ENCODE measurements at places on chromosomes 2 and 18. TPM values are rescaled to one million over a fixed set of nuclear protein-coding genes. Genes with fewer than 3 reads are reported as not detected.
A peak's percentile ranks its signal among the peaks of the same experiment; 100 is the strongest.

The FTCDNL1 gene
- total RNA-seq: 0.23 TPM

DNA sequence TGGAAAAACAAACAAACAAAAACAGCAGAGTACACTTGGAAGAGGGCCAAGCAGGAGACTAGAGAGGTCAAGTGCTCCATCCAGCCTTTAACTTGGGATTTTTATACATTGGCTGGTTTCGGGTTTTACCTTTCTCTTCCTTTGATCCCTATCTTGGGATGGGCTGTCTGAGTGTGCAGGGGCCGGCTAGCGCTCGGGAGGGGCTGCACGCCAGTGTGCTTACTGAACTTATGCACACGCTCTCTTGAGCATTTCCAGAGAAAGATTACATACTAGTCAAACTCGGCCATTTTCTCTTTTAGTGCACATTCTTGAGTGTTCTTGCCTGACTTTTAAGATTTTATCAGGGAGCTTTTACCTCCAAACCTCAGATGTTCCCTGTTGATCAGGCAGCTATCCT lies 707.8 kb downstream of the DSC3 start:
- no peak for DNase-seq

GRCh38 chr18:67402543-67402942 lies 114.0 kb downstream of the DSEL start:
- peak; percentile 17 for DNase-seq

- DNase-seq: peak; percentile 58
Measured at GRCh38 chr18:57447154-57447621, 12.0 kb downstream of the ONECUT2 start.

The SLC19A3 gene
- total RNA-seq: not detected

The MPP4 gene
- 2.2 TPM for total RNA-seq

DNA sequence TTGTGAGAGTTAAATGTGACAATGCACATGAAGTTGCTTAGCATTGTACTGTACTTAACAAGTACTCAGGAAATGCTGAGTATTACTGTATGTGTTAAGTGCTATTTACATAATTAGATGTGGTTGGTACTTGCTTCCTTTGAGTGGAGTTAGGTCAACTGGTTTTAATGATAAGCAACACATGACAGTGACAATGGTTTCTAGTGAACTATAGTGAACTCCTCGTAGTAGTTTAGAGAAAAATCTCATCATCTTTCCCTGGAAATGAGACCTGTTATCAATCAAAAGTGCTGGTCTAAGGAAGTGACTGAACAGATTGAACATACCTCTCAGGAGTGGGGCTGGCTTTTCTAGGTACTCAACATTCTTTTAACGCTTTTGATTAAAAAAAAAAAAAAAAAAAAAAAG lies 29.2 kb upstream of the ZDBF2 start:
- no peak for DNase-seq

The ZNF385B gene
- not detected for total RNA-seq

The ACTG2 gene
- not detected for total RNA-seq

The CFAP210 gene
- not detected for total RNA-seq

The LDLRAD4 gene
- 15.9 TPM for total RNA-seq

The FABP1 gene
- not detected for total RNA-seq

The VIL1 gene
- not detected for total RNA-seq

DNA sequence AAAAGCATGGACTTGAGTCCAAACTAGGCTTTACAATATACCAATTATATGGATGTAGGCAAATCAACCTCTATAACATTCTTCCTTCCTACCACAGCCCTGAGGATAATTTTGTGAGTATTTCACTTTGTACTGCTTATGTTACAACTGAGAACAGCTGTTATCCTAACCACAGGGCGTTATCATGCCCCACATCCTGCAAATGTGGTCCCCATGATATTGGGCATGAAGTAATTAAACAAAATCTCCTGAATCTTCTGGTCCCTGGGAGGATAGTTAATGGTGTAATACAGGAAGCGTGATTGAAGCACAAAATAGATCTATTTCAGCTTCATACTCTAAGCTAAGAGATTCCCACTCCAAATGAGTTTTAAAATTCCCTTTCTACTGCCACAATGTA lies 223.6 kb downstream of the CDH20 start:
- no peak for DNase-seq

DNA sequence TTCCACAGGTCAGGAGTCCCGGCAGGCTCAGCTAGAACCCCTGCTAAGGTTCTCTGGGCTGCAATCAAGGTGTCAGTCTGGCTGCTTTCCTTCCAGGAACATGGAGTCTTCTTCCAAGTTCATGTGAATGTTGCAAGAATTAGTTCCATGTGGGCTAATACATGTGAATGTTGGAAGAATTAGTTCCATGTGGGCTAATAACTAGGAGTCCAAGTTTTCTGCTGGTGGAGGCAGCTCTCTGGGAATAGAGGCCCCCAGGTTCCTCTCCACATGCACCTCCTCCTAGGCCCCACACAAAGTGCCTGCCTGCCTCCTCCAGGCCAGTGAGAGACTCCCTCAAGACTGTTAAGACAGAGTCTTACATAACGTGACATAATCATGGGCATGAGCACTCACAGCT lies 140.8 kb upstream of the SLC35G4 start:
- DNase-seq: no peak

The RALB gene
- total RNA-seq: 235 TPM

The ITPRIPL1 gene
- 7.0 TPM for total RNA-seq

The POMC gene
- total RNA-seq: 2.8 TPM

DNA sequence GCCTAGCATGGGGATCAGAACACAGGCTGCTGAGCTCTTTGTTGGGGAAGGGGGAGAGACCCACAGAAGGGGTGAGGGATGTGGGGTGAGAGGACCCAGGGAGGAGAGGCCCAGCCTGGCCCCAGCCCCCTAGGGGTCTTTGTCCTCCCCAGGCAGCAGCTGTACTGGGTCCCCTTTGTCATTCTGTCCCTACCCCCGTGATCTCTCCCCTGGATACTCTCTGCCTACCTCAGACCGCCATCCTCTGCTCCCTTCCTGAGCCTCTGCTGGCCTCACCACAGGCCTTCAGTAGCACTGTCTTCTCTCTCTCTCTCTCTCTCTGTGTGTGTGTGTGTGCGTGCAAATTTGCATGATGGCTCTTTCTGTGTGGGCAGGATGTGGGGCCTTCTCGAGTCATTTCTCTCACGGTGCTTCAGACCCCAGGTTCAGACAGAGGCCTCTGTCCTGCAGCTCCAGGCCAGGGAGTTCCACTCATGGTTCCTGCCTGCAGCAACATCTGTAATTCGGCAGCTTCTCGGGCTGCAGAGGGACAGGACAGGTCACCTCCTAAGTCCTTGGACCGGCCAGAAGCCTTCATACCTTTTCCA lies 1.4 kb downstream of the PSD4 start:
- DNase-seq: no peak

DNA sequence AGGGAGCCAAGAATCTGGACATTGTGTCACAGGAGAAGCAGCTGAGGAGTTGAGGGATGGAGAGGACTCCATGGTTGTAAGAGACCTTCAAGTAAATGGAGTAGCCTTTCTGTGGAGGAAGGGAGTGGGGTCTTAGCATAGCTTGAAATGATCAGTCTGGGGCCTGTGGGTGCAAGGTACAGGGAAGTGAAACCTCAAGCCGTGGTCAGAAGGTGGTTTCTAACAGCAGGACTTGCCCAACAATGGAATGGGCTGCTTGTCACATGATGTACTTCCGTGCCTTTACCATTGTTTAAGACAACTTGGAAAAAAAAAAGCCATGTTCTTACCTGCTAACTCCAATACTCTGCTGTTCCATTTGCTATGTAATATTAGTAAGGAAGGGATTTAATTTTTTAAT lies 140.7 kb downstream of the LDLRAD4 start:
- DNase-seq: no peak

GRCh38 chr2:55460562-55460961 lies 40.9 kb upstream of the CCDC88A start:
- no peak for DNase-seq

The PPIL3 gene
- total RNA-seq: 20.6 TPM

The RAX gene
- not detected for total RNA-seq

- DNase-seq: no peak
Measured at GRCh38 chr2:108858894-108859293, 72.3 kb downstream of the CCDC138 start.

The CFLAR gene
- 316 TPM for total RNA-seq

The KDM3A gene
- 27.2 TPM for total RNA-seq

The STAT4 gene
- 0.51 TPM for total RNA-seq

- DNase-seq: no peak
Measured at GRCh38 chr2:137873536-137874244, 90.6 kb upstream of the HNMT start.

The POTEC gene
- not detected for total RNA-seq

DNA sequence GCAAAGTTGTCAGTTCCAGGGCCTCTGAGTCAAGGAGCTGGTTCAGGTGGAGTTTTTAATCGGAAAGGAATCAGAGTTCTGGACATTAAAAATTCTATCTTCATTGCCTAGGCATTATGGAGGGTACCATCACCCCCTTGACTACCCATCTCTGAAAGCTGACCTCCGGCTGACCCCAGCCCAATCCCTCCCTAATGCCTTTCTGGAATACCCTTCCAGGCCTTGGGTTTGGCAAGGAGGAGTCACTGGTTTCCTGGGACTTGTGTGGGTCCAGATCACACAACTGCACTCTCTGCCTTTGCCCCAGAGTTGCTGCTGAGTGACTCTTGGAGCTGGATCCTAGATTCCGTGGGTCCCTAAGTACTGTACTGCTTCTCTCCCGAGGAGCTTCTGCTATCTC lies 1.0 kb upstream of the OSR1 start:
- no peak for DNase-seq

The WIPF1 gene
- total RNA-seq: 14.1 TPM

All from dermis blood vessel endothelial cell (primary cell).